ENCODE measurements at places on chromosomes 3 and 15.

DNA sequence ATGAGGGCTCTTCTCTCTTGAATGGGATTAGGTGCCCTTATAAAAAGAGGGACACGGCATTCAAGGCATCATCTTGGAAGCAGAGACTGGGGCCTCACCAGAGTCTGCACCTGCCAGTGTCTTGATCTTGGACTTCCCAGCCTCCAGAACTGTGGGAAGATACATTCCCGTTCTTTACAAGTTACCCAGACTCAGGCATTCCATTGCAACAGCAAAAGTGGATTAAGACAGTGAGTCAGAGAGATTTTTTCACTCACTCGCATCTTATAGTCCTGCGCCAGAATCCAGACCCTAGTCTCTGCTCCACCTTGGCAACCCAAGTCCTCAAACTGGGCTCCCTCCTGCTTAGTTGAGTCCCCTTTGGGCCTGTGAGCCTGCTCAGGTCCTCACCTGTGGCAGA lies 2.7 kb downstream of the LCTL start:
- no peak for DNase-seq

DNA sequence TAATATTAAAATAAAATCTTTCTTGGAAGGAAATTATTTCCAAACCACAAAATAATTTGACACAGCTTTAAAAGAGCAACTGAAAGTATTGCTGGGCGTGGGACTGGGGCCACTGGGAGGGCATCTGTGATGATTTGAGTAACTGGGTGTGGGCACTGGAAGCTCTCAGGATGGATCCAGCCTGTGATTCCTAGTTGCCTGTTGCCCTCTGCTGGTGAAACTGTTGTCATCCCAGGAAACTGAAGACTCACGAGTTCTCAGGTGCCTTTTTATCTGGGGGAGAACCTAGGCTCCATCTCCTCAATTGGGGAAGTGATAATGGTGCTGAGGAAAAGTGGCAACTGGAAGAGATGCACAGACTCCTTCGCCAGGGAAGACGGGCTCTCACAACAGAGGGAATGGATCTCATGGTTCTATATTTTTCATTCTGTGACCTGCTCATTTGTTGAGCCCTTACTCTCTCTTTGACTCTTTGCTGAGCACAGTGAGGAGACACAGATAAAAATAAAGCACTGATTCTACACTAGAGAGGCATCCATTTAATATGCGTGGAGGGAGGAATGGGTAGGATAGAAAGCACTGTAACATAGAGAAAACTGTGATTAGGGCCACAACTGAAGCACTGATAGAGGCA lies 61.6 kb downstream of the TPRG1 start:
- no peak for DNase-seq

DNA sequence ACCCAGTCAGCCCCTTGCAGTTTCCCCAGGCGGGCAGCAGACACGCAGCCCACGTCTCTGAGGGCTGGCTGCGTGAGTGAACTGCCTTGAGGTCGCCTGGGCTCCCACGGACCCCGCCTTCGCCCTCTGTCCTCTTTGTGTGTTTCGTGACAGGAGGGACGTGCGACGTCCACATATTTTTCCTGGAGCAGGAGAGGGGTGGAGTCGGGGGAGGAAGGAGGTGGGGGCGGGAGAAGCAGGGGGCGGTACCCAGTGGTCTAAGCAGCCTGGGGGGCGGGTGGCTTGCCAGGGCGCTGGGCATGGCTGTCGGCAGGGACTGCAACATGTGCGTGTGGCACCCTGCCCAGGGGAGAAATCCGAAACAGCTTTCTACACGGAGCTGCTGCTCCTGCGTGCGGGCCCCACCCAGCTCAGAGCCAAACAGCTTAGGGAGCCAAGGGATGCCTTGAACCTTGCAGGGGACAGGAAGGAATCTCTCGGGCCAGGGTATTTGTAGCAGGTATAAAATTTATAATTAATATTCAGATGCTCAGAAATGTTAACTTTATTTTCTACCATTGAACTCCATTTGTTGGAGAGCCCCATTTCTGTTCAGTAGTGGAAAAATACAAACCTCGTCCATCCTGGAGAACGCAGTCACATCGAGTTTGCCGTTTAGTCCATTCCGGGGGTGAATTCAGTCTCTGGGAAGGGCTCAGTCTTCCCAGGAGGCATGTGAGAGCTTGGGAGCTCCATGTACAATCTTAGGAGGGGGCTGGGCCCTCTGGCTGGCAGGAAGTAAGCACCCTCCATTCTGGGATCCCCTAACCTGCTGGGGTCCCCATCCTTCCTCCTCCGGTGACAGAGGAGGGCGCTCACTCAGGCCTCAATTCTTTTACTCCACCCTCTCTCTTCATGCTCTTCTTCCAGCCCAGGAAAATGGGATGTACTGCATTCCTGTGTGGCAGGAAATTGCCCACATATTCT lies 79.1 kb upstream of the MEF2A start:
- no peak for DNase-seq

DNA sequence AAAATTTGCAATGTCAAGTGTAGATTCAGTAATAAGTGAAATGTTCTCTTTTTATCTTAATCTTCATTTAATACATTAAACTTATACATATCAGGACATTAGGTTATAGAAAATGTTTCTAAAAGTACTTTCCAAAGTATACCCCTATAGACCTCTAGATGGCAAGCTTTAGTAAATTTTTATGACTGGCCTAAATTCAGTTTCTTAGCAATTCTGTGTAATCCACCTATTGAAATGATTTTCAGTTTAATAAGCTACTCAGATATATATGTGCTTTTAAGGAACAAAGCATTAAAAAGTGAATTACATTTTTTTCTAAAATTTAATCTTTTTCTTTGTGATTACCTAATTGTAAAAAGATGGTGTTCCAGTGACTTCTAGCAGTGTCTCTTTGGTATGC lies 342.2 kb downstream of the GBE1 start:
- no peak for DNase-seq

GRCh38 chr15:86653344-86654197 lies 573.9 kb downstream of the AGBL1 start:
- DNase-seq: no peak

DNA sequence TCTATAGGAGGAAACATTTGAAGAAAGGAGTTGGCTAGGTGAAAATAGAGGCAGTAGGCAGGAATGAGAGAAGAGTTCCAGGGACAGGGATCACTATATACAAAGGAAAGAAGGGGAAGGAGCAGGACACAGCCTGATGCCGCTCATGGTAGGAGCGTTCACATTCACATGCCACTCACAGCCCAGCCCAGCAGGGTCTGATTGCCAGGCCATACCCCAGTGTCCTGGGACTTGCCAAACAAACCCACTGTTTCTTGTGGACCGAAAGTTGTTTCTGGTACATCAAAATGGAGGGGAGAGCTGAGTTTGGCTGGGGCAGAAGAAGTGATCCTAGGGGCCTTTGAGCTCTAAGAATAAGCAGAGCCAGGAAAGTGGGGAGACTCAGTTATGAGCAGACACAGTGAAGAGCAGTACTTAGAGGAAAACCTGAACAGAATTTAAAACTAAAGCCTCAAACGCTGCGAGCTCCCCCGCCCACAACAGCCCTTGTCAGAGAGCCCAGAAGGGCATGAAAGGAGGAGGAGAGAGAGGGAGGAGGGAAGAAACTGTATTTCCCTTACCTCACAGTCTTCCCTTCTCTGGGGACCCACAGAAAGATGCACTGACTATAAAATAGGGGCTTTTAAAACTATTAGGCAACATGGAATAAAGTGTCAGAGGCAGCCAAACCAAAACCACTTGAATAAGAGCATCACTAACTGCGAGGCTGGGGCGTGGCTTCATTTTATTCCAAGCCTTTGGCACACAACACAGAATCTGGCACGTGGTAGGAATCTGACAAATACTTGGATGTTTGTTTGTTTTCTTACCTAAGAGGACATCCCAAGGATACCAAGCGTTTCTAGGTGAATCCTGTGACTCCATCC lies 129.0 kb downstream of the RPL22L1 start:
- no peak for DNase-seq

GRCh38 chr3:25000971-25001591 lies 427.0 kb upstream of the RARB start:
- no peak for DNase-seq
